ENCODE measurements at places on chromosomes 3 and 15.

- DNase-seq = no peak
These were observed 101.6 kb upstream of the PRR20G start for GRCh38 chr3:127389420-127389819.

GRCh38 chr3:159030138-159030670, 228.3 kb downstream of the MFSD1 start:
- no peak for DNase-seq

DNA sequence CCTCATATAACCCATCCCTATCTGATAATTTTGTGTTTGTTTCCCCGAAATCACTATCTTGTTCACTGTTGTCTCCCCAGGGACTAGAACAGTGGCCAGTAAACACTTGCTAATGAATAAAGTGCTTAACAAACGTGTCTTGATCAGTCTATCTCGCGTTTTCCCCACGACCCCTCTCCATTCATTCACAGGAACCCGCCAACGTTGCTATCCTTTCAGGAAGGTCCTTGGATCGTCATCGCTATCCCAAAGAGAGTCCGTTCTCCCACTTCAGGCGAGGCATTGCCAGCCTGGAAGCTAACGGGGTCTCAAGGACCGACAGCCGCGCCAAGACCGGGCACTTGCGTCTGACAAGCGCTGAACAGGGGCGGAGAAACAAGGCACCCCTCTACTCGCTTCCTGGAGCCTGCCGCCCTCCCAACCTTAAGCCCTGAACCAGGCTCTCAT, 344 bp downstream of the LINS1 start:
- DNase-seq = no peak

GRCh38 chr15:74176262-74177214, 3.0 kb downstream of the ISLR start:
- no peak for DNase-seq

DNA sequence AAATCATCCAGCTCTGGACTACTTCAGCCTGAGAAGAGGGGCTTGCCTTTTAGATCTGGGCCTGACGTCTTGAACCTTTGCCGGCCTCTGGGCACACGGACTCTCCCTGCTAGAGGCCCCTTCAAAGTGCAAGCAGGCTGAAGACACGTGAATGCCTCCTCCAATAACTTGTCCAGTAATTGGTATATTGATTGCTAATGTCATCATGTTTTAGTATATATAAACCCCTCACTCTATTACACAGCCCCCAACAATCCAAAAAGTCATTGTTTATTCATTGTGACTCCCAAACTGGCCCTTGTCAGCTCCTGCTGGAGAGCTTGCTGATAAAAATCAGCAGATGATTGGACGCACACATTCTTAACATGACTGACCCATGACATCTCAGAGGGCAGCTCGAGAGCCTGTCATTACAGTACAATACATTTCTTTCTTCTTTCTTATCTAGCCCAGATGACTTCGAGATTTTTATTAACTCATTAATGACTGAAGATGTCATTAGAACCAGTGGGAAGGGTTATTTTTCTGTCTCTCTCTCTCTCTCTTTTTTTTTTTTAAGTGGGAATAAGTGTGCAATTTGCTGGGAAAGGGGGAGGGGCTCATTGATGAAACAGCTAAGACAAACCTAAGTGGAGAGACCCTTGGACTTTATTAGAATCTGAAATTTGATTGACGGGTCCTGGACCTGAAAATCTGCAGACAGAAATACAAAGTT, 65.5 kb upstream of the NR2F2 start:
- no peak for DNase-seq

- no peak for DNase-seq
These were observed 595.2 kb downstream of the ZIC1 start for GRCh38 chr3:148004331-148004730.

DNA sequence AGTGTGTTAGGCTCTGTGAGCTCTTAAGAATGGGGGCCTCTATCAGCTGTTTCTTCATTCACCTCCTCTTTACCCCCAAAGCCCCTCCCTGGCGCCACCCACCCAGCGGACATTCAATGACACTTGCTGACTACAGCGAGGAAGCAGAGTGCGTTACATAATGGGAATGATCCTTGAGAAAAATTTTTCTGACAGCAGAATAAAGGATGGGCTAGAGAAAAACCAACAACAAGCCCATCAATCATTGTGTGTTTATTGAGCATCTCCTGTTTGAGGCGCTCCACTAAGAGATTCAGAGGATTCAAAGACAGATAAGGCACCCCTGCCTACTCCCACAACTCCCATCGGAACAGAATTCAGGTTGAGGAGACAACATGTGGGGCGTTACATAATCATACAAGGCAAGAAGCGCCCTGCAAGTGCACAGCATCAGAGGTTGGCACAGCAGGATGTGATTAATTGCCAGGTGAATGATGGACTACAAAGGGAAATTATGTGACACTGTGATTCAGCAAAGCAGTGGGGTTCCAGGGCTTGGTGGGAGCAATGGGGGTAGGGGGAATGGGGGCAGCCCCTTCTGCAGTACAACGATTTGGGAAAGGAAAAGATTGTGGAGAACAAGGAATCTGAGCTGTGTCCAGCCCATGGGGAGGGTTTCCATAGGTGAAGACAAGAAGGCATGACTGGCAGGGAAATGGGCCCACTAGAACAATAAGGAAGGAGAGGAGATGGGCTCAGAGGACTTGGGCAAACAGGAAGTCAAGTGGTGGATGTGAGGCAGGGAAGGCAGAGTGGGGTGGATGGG, 141.3 kb upstream of the ATP2B2 start:
- DNase-seq = no peak

GRCh38 chr3:155805204-155805801, 775 bp downstream of the C3orf33 start:
- peak; percentile 80 for DNase-seq

GRCh38 chr3:105836533-105836932, 32.3 kb downstream of the CBLB start:
- DNase-seq = no peak

DNA sequence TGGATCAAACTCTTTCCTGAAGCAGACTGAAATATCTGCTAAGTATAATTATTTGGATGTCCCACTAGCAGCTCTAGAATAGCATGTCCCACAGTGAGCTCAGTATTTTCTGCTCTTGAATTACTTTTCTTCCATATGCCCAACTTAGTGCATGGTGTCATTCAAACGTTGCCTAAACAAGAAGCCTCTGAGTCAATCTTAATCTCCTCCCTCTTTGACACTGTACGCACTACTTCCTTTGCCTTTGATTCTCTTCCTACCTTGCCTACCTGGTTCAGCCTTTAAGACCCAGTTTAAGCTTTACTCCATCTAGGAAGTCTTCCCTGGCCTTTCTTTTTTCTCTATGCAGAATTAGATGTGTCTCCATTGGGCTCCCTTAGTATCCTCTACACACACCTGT, 54.5 kb downstream of the SEC22A start:
- no peak for DNase-seq

DNA sequence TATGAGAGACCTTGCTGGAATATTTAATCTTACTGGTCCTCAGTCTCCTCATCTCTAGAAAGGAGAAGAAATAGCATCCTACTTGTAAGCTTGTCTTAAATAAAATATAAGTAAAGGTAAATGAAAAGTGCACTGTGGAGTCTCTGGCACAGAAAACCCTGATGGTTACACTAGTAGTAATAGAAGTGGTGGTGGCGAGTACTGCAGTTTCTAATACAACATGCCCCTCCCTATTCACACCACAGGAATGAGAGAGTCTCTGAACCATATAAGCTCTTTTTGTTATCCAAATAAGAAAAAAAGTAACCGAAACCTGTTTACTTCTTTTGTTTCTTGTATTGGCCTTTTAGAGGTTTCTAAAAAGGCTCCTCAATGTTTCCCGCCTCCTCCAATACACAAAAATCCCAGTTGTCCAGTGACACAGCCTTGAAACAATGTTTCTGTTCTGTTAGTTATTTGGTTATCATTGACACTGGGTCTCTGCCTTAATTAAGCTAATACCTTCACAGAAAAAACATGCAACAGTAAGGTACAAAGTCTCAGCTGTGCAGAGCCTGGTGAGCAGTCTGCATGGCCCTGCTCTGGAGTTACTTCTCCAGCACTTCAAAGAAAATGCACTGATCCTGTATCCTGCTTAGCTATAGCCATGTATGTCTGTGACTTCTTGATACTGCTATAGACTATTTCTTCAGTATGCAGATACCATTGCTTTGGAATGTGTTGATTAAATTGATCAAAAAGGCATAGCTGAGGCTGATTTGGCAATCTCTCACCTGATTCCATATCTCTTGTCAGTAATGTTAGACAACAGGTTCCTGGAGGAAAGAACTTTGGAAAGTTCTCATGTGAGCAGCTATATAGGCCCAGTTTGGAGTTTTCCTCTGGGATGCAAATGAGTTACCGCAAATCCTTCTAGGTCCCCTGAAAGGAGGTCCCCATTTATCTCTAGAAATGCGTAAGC, 315.6 kb upstream of the IL12A start:
- no peak for DNase-seq

- DNase-seq = no peak
These were observed 225.1 kb downstream of the CHST2 start for GRCh38 chr3:143344516-143345165.

- DNase-seq = no peak
These were observed 4.3 kb downstream of the RLBP1 start for GRCh38 chr15:89217031-89217430.

- DNase-seq = no peak
These were observed 25.6 kb downstream of the KCNH8 start for GRCh38 chr3:19173945-19174344.

DNA sequence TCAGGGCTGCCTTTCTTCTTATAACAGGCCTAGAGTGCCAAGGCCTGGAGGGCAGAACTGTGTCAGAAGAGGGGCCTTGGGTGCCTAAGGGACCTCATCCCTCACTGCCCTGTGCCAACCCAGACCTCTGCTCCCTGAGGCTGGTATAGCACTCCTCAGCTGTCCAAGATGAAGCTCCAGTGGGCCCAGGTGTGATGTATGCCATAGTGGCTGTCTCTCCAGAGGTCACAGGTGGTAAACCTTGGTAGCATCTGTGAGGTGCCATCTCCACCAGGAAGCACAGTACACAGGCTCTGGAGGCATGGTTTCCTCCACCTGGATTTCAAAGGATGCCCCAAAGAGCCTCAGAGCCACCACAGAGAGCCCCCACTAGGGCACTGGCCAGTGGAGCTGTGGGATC, 12.3 kb upstream of the KLHL40 start:
- DNase-seq = no peak

DNA sequence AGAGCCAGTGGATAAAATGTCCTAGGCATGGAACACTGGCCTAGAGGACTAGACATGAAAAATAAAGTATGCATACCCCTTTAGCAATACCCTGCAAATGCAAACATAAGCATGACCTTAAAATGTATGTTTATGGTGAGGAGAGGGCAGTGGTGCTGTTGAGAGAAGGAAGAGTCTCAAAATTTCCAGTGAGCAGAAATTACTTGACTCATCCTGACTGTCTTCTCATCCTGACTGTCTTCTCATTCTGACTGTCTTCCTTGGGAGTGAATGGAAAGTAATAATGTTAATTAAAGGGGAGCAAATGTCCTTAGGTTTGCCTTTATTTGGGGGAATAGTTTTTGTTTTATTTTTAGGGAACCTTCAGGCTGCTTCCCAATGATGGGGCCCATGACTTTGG, 121.5 kb upstream of the GALNT15 start:
- DNase-seq = no peak

- no peak for DNase-seq
These were observed 128.8 kb downstream of the SV2B start for GRCh38 chr15:91228890-91229289.

- DNase-seq = no peak
These were observed 273.6 kb downstream of the MECOM start for GRCh38 chr3:169389925-169390253.

GRCh38 chr3:142953443-142953842, 10.0 kb downstream of the PAQR9 start:
- DNase-seq = no peak

DNA sequence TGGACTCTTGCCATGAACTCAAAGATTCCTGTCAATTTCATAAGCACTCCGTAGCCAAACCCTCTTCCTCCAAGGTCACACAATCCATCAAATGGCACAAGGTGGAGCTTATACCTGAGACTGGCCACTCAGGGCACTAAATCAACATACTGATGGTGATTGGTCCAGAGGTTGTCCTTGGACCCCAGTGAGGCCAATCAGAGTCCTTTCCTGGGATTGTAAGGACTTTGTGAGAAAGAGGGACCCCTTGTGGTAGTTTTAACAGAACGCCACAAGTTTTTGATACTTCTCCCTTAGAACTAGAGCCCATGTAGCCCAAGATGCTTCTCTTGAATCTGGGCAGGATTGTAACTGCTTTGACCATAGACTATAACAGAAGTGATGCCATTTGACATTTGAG, 44.4 kb upstream of the LARS2 start:
- peak; percentile 87 for DNase-seq

- no peak for DNase-seq
These were observed 15.3 kb downstream of the SPCS1 start for GRCh38 chr3:52721002-52721729.

DNA sequence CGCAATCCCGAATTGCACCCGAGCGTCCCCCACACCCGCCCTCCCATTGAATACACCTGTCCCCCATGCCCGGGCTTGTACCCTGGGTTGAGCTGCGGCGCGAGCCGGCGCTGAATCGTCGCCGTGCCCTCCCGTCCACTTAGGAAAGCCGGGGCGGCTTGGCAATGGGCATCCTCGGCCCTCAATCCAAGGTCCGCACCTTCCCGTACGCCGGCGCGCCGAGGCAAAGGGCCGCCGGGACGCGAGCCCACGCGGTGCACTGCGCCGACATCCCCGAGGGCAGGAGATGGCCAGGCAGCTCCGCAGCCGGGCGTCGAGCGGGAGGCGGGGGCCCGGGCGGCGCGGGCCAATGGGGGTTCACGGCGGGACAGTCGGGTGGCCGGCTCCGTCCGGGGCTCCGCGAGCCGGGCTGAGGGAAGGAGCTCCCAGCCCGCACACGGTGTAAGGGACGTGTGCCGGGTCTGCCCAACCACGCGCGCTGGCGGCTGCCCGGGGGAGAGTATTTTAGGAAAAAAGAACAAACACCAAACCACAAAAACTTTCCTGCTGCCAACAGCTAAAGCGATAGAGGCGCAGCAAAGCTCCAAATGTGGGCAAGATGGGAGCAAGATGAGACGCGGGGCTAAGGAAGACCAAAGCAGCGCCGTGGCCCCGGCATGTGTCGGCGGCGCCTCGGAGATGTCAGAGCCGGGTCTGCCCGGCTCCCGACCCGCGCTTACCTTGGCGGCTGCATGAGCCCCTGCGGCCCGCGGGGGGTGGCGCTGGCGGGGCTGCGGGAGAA, 621 bp downstream of the RGMA start:
- DNase-seq = no peak

DNA sequence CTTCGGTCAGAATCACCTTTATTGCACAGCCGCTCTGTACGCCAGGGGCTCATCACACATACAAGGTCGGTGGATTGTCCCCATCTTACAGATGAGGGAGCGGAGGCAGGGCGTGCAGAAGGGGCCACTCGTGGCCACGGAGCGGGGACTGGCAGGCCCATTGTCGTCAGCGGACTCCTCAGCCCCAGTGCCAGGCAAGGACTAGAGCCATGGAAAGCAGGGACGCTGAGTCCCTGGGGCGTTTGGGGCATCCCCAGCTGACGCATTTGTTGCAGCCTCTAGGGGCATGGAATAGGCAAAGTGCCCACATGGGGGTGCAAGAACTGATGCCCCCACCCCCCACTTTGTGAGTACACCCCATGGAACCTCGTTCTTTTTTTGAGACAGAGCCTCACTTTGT, 29.8 kb upstream of the FURIN start:
- DNase-seq = no peak
